Fibroblast of skin of left quadriceps (primary cell): ENCODE measurements at places on chromosomes 2 and 18.
A peak's percentile ranks its signal among the peaks of the same experiment; 100 is the strongest.

GRCh38 chr2:201781557-201782051 is 871 bp upstream of the ALS2 start:
- DNase-seq = no peak

GRCh38 chr2:149538138-149538833 is 49.3 kb downstream of the MMADHC start:
- DNase-seq = no peak

DNA sequence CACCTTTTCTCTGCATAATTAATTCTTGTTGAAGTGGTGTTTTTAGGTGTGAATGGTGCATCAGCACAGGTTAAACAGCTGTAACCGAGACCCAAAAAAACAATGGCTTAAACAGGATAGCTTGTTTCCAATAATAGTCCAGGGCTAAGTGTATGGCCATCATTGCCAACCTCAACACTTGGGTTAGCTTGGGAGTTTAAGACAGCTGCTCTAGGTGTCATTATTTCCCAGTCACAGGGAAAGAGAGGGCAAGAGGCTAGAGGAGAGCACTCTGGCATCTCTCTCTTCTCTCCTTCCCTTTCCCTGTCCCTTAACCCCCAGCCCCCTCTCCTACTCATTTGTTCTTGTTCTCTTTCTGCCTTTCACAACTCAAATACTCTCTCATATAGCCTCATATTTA is 21.1 kb downstream of the BIRC6 start:
- no peak for DNase-seq

DNA sequence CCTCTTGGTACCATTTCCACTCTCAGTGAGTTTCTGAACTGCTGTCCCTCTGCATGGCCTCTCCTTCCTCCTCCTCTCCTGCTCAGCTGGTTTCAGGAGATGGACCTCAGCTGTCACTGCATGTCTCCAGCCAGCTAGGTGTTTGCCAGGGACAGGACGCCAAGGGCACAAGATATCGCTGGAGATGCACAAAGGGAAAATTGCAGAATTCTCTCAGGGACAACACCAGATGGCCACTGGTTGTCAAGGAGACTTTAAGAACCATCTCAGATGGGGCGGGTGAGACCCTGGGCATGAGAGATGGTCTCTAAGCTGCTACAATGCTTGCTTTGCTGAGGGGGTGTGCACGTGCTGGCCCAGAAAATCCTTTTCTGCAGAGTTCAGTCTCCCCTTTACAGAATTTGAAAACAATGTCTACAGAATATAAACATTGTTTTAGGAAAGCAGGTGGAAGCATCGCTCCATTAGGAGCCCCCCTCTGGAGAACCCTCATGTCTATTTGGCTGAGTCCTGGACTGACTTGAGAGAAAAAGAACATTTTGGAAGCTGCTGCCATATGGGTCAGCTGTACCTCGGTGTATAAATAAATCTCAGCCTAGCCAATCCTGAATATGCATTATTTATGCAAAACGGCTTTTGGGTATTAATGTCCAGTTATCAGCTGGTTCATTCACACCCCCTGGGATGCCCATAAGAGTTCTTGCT is 57.8 kb upstream of the SPP2 start:
- DNase-seq = no peak

- DNase-seq = peak; percentile 89
These were observed 182.0 kb downstream of the TCF4 start for GRCh38 chr18:55405893-55406406.

- DNase-seq = no peak
These were observed 740.4 kb upstream of the CELF4 start for GRCh38 chr18:38305961-38306360.
